HFFc6 (cell line): ENCODE measurements at places on chromosomes 7 and 10. TPM values are rescaled to one million over a fixed set of nuclear protein-coding genes. Genes with fewer than 3 reads are reported as not detected.
A peak's percentile ranks its signal among the peaks of the same experiment; 100 is the strongest.

GRCh38 chr10:50600831-50601477 is 22.8 kb downstream of the SGMS1 start:
- no peak overlapping the region for H3K4me3 ChIP-seq
- no peaks in the 10 kb centered on the region for H3K36me3 ChIP-seq
- DNase-seq: no peak
- H3K4me1 ChIP-seq: peaks cover 60% of the 10 kb centered on the region
- H3K27me3 ChIP-seq: no peaks in the 10 kb centered on the region; the same call in 1 of the 2 replicates
- peak overlapping the region; percentile 34 for H3K27ac ChIP-seq

DNA sequence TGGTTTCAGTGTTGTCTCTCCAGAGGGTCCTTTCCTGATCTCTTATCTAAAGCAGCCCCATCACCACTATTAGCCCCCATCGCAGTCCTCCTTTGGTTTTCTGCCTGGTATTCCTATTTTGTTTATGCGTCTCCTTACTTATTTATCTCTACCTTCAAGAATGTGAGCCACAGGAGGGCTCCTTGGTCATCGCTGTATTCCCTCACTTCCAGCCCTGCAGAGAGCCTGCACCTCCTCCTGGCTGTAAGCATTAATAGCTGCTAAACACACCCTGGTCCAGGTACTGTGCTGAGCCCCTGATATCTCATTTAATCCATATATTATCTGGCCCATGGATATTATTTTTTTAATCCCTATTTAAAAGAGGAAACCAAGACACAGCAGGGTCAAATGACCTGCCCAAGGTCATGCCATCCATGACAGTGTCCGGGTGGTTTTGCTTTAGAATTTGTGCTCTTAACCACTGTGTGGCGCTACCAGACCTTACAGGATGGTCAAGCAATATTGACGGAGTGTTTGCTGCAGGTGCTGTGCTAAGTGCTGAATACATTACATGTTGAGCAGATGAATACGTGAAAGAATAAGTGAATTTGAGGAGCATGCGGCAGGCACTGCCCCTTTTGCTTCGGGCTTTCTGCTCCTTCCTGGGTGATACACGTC is 227.2 kb downstream of the ADAM12 start:
- H3K36me3 ChIP-seq: no peaks in the 10 kb centered on the region
- H3K4me1 ChIP-seq: no peaks in the 10 kb centered on the region; the same call in 1 of the 2 replicates
- H3K4me3 ChIP-seq: no peak overlapping the region
- no peak for DNase-seq

DNA sequence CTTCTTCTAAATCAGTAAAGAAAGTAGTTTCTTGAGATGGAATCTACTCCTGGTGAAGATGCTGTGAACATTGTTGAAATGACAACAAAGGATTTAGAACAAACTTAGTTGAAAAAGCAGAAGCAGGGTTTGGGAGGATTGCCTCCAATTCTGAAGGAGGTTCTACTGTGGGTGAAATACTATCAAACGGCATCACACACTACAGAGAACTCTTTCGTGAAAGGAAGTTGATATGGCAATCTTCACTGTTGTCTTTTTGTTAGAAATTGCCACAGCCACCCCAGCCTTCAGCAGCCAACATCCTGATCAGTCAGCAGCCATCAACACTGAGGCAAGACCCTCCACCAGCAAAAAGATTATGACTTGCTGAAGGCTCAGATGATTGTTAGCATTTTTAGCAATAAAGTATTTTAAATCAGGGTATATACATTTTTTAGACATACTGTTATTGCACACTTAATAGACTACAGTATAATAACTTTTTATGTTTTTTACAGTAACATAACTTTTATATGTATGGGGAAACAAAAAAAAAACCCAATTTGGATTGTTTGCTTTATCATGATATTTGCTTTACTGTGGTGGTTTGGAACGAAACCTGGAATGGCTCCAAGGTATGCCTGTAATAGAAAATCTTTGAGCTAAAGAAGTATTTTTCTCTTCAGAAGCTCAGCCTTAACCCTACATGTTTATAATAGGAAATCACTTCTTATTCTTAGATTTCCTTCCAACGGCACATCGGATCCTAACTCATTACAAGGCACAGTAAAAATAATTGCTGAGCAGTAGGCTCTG is 257.3 kb downstream of the LRMDA start:
- no peaks in the 10 kb centered on the region for H3K36me3 ChIP-seq
- H3K4me1 ChIP-seq: no peaks in the 10 kb centered on the region
- DNase-seq: no peak
- H3K27ac ChIP-seq: no peak overlapping the region
- H3K4me3 ChIP-seq: no peak overlapping the region
- peaks cover 1% of the 10 kb centered on the region; the same call in 1 of the 2 replicates for H3K27me3 ChIP-seq

- peak; percentile 24 for DNase-seq
- H3K36me3 ChIP-seq: no peaks in the 10 kb centered on the region
- H3K4me3 ChIP-seq: no peak overlapping the region
- peaks cover 47% of the 10 kb centered on the region for H3K4me1 ChIP-seq
Measured at GRCh38 chr7:116984917-116985316, 31.6 kb downstream of the ST7 start.

NPC1L1 gene
- total RNA-seq: not detected in 3 replicates

DNA sequence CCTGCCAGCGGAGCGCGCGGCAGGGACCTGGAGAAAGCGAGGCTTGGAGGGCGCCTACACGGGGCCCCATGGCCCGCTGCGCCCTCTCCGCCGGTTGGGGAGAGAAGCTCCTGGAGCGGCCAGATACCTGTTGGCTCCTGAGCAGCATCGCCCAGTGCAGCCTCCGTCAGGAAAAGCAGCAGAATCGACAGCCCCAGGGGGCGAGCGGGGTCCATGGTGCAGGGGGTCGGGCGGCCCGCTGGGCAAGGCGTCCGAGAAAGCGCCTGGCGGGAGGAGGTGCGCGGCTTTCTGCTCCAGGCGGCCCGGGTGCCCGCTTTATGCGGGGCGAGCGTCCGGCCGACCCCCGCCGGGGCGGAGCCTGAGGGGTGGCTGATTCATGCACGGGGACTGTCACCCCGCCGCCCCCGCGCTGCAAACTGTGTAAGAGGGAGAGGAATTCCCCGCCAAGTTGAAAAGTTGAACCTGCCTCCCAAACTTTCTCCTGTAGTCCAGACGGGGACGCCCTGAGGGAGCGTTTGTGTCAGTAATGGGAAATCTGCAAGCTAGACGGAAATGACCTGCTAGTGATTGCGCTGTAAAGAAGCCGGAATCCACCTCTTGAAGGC is at the start of gene TFPI2:
TSS of gene TFPI2 (minus strand) at position 290 of the 605 bp plus-strand sequence. CDS start at position 215, 75 bp downstream.
- peaks cover 50% of the 10 kb centered on the region for H3K4me1 ChIP-seq
- DNase-seq: peak; percentile 23
- peaks cover 7% of the 10 kb centered on the region for H3K27me3 ChIP-seq

DNA sequence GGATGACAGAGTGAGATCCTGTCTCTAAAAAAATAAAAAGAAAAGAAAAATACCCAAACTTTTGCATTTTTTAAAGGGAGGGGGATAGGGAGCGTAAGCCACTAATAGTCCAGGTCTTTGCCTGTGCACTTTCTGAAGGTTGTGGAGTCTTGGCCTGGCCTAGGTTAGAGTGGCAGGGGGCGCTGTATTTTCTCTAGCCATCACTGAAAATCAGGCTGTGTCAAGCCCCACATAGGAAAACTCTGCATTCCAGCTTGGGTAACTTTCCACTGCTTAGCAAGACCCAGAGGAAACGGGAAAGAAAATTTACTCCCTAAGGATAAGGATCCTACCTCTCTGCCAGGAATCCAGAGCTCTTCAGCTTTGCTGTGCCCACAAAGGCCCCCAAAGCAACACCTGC is 10.5 kb upstream of the PAX4 start:
- H3K36me3 ChIP-seq: no peaks in the 10 kb centered on the region
- H3K4me1 ChIP-seq: peaks cover 29% of the 10 kb centered on the region
- no peak for DNase-seq
- H3K27ac ChIP-seq: no peak overlapping the region

ACSM6 gene
- not detected in 3 replicates for total RNA-seq

GRCh38 chr7:50679218-50680007 is 103.3 kb downstream of the GRB10 start:
- H3K4me1 ChIP-seq: no peaks in the 10 kb centered on the region
- no peaks in the 10 kb centered on the region; the same call in 1 of the 2 replicates for H3K27me3 ChIP-seq
- peak; percentile 41 for DNase-seq
- H3K4me3 ChIP-seq: no peak overlapping the region

HOXA7 gene
- 6.4 and 7.1 TPM in 2 replicates for total RNA-seq
